ENCODE measurements at places on chromosomes 12 and 14.

DNA sequence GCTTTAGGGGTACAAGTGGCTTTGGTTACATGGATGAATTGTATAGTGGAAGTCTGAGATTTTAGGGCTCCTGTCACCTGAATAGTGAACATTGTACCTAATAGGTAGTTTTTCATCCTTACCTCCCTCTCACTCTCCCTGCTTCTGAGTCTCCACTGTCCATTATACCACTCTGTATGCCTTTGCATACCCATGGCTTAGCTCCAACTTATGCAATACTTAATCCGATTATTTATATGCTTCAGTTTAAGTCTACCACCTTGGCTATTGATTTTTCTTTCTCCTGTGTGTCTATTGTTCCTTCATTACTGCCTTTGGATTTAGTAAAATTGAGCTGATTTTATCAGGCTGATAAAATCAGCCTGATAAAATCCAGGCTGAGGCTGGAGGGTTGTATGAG lies 30.5 kb upstream of the C12orf71 start:
- DNase-seq, result no peak

DNA sequence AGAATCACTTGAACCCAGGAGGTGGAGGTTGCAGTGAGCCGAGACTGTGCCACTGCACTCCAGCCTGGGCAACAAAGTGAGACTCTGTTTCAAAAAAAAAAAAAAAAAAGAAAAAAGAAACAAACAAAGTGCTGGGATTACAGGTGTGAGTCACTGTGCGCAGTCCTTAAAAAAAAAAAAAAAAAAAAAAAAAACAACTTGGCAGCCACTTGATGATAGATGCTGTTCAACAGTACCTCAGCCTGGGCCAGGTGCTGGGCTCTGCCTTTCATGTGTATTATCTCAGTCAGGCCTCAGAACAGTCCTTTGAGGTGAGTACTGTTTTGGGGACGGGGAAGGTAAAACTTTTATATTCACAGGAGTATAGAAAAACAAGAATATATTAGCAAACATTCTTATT lies 9.6 kb downstream of the ACADS start:
- no peak for DNase-seq

GRCh38 chr12:16756833-16757555 lies 151.0 kb upstream of the LMO3 start:
- no peak for DNase-seq

- peak; percentile 19 for DNase-seq
These were observed 54.4 kb upstream of the KCNA1 start for GRCh38 chr12:4855121-4855924.

DNA sequence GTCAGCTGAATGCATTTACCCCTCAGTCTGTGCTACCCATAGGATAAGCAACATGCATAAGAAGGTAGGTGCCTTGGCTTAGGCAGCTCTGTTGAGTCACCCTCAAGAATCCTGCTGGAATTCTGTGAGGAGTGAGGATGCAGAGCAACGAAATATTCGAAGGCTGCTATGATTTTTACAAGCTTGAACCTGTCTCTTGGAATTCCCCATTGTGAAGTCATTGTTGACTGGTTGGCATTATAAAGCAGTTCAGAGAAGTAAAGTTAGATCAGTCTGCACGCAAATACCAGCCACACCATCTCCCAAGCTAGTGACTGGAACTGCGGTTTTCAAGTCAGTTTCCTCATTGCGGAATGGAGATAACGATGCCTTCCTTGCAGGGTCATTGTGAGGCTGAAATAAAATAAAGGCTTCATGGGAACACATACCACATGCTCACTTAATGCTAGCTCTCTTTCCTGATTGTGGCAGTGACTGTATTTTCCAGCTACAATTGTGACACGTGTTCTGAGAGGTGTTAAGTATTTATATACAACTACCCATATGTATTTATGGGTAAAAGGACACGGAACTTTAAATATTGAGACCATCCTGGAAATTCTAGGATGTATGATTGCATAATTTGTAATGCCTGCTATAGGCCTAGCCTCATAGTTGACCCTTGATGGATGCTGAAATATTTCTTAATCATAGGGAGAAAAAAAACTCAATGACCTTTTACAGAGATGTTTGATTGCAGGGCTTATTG lies 96.7 kb downstream of the ETV6 start:
- no peak for DNase-seq

DNA sequence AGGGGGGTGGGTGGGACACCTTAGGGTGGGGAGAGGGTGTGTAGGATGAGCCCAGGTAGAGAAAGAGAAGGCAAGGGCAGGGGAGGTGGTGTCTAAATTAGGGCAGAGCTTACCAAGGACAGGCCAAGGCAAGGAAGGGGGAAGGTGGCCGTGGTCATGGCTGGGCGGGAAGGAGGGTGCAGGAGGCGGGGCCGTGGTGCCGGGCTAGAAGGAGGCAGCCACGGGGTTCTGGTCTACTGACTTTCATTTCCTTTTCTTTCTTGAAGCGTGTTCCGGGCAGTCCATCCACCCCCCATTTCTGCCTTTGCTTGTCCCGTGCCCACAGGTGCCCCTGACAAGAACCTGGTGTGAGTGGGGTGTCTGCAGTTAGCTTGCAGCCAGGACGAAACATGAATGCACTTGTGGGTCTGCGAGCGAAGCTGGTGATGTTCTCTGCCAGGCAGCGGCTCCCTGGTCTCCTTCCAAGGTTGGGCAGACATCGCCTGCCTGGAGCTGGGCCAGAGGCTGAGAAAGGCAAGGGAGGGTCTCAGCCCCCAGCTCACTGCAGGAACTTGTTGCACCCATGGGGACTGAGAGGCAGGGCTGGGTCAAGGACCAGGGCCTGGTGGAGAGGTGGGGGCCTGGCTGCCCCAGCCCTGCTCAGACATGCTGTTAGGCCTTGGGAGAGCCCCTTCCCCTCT lies 58.2 kb downstream of the KIF26A start:
- no peak for DNase-seq

GRCh38 chr12:106986135-106986534 lies 811 bp downstream of the MTERF2 start:
- no peak for DNase-seq

GRCh38 chr12:45243963-45244362 lies 28.1 kb downstream of the ANO6 start:
- DNase-seq, result no peak

- DNase-seq, result no peak
These were observed 65.6 kb upstream of the YARS2 start for GRCh38 chr12:32821293-32821692.

DNA sequence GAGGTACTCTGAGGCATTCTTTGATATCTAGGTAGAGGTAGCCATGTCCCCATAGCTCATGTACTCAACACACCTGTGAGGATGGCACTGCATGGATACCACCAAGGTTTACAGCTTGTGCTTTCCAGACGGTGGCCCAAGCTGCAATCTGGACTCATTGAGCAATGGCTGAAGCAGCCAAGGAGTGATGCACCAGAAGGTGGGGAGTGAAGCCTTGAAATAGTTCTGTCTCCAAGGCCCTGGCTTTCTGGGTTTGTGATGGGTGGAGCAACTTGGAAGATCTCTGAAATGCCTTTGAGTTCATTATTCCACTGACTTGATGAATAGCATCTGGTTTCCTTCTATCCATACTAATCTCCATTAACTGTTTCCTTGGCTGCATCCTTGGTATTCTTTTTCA lies 290.0 kb upstream of the NOVA1 start:
- no peak for DNase-seq

- DNase-seq, result no peak
These were observed 18.8 kb upstream of the PIK3C2G start for GRCh38 chr12:18242380-18243089.

DNA sequence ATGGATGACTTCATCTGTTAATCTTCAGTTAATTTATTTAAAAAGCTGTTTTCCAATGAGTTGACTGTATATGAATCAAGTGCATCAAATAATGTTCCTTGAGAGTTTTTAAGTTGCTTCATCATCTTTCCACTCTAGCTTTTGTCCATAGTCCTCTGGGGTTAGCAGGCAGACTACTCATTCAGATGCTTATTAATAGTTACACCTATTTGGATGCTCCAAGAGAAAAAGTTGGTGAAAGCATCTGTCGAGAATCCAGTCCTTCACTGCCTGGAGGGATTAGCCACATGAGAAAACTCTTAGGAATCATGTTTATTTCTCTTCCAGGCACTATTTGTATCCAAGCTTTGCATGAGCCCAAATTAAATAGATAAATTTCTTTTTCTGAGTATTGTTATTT lies 70.2 kb downstream of the DACT1 start:
- no peak for DNase-seq
